DMS153 (cell line): ENCODE measurements at places on chromosomes 13 and 19.
A peak's percentile ranks its signal among the peaks of the same experiment; 100 is the strongest.

- DNase-seq: no peak
Measured at GRCh38 chr13:39895254-39895653, 239.8 kb downstream of the COG6 start.

- no peak for DNase-seq
Measured at GRCh38 chr13:81283062-81283461, 942.1 kb upstream of the SPRY2 start.

- DNase-seq: no peak
Measured at GRCh38 chr19:3585301-3586126, at the start of gene GIPC3. TSS of gene GIPC3 (plus strand) at chr19:3585478. CDS start at chr19:3585598, 120 bp downstream.

GRCh38 chr19:16113727-16114126 is 2.0 kb downstream of the RAB8A start:
- no peak for DNase-seq

GRCh38 chr13:111905609-111905945 is 161.4 kb upstream of the SOX1 start:
- DNase-seq: no peak

DNA sequence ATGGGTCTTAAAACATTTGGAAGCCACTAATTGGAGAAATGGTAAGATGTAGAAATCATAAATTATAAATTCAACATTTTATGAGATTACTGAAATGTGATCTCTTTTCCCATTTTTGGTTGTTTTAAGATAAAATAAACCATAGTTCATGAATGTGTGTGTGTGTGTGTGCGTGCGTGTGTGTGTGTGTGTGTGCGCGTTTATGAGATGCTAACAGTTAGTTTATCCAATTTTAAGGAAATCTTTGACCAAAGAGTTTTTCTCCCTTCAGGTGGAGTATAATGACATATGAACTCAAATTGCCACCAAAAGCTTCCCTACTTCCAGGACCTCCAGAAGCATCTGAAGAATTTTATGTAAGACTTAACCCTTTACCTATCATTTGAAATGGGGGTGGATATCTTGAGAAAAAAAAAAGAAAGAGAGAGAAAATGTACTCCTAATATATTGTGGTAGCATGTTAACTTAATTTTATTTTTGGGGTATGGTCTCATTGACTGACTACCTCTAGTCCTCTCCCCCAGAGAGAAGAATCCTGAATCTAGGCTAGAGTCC is 98.1 kb upstream of the AKAP11 start:
- DNase-seq: no peak

DNA sequence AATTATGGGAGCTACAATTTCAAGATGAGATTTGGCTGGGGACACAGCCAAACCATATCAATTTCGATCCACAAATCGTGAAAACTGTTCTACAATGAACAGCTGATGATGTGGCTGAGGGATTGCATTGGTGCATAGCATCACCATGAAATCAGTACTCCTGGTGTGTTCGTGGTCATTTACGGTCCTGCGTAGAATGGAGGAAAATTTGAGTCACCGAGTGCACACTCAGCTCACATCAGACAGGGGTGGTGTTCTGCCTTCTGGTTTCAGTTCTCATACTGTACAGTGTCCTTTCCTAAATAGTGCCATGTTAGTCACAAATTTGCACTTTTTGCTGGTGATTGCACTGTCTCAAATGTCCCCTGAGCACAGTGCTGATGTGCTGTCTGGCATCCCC is 39.2 kb downstream of the MYH14 start:
- DNase-seq: no peak

DNA sequence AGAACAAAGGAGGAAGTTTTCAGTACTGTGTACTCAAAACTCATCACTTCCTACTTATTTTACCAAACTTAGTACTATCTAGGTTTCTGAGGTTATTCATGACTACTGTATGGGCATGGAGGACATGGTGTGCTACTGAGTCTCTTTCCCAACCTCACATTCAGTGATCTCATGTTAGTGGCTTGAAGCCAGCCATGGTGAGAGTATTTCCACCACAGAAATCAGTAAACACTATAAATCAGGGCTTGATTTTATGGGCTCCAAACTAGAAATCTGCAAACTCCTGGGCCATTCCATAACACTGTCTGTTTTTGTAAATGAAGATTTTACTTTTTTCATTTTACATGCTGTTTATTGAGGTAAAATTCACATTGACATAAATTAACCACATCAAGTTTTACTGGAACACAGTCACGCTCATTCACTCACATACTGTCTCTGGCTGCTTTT is 19.7 kb downstream of the MED26 start:
- no peak for DNase-seq

- peak; percentile 30 for DNase-seq
Measured at GRCh38 chr13:107974409-107974808, 240.9 kb downstream of the LIG4 start.

GRCh38 chr19:9538183-9539058 is at the start of gene ZNF426:
TSS of gene ZNF426 (minus strand) at chr19:9538645. CDS start at chr19:9536232, 2,413 bp downstream.
- DNase-seq: peak; percentile 23

GRCh38 chr13:77751513-77752456 is 54.3 kb downstream of the SLAIN1 start:
- peak; percentile 43 for DNase-seq

- peak; percentile 47 for DNase-seq
Measured at GRCh38 chr19:13781547-13781946, 7.3 kb downstream of the C19orf53 start.

- DNase-seq: no peak
Measured at GRCh38 chr13:67841071-67841470, 610.9 kb upstream of the PCDH9 start.

DNA sequence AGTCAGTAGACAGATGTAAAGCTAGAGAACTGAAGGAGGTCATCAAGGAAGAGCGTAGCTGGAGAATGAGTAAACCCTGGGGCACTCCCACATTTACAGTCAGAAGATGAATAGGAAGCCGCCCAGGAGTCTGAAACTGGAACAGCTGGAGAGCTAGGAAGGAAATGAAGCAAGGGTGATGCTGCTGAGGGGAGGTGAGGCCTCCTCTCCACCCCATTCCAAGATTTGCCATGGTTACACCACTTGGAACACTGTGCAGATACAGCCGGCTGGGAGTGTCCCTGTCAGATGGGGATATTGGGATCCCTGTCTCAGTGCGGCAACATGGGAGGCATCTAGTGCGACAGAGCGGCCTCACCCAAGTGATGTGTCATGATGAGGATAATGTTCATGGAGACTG is 51.8 kb upstream of the GPI start:
- DNase-seq: no peak

DNA sequence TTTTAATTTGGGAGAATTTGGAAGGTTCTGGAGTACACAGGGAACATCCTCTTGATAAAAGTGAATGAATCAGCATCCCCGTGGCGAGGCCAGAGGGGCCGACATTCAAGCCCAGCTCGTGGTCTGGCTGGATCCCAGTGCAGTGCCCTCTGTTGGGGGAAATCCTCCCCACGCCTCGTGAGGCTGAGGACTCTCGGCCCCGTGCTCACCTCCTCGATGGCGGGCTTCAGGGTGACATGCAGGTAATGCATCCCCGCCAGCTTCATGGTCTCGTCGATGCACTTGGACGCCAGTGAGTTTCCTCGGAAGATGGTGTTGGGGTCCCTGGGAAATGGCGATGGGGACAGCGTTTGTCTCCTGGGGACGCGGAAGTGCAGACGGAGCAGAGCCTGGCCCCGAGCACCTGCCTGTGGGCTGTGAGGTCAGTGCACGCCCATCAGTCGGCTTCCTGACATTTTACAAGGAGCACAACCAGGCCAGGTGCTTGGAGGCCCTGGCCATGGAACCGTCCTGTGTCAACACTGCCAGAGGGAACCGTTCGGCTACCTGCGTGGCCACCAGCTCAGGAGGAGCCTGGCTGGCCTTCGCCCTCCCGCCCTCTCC is 43.3 kb upstream of the C13orf46 start:
- no peak for DNase-seq

DNA sequence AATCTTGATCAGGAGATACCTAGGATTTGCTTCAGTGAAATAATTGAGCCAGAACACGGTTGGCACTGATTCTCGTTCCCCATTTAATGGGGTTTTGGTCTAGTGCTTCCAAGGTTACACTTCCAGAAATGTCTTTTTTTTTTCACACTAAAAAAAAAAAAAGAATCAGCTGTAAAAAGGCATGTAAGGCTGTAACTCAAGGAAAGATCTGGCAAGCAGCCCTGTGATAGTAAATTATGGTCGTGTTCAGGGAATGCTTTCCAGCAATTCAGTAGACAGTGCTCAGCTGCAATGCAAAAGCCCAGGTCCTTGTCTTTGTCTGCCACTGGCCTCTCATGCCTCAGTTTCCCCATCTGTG is 27.2 kb upstream of the NDUFS7 start:
- DNase-seq: no peak

DNA sequence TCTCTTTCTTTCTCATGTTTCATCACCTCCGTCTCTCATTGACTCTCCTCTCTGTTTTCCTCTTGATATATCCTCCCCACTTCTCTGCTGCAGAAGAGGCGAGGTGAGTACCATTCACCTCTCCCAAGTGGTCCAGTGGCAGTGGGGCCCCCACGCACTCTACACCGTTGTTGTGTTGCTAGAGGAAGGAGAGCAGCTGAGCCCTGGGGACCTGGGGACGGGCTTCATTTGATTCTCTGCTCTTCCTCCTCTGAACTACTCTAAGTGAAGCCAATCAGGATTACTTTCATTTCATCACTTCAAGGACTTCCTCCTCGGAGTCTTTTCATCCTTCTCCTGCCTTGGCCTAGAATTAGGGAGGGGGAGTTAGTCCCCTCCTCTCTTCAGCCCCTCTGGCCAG is 64.6 kb downstream of the CCNE1 start:
- no peak for DNase-seq

- no peak for DNase-seq
Measured at GRCh38 chr13:73481886-73482445, 423.2 kb downstream of the KLF5 start.

- DNase-seq: no peak
Measured at GRCh38 chr13:84303035-84303434, 420.8 kb upstream of the SLITRK1 start.

- DNase-seq: no peak
Measured at GRCh38 chr19:40801426-40802299, 2.7 kb downstream of the EGLN2 start.

DNA sequence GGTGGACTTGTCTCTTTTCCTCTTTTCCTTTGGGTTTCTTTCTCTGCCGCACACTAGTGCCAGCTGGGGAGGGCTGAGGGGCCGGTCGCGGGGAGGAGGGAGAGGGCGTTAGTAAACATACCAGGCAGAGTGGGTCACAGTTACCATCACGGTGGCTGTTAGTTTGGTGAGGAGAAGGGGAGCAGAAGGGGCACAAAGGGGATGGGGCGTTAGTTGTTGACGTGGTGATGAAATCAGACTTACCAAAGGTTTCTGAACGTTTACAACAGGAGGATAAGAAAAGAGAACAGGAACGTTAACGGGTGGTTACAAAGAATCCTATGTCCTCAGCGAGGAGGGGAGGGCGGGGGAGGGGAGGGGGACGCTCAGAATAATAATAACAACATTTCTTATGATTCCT is 77.9 kb downstream of the PTPRS start:
- DNase-seq: no peak

DNA sequence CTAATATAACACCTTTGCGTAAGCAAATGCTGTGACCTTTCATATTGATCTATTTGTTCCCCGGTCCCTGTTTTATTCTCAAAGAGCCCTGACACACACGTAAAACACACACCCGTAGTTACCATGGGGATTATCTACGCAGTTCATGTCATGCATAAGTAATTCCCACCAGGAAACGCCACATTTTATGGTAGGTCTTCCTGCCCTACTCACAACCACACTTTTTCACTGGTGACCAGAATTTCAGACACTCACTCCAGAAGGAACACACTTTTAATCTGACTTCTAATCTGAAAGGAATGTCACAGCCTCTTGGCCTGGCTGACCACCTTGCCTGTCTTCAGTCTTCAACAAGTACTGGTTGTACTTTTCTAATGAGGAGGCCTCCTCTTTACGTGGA is 46.8 kb downstream of the SLC7A1 start:
- DNase-seq: no peak

DNA sequence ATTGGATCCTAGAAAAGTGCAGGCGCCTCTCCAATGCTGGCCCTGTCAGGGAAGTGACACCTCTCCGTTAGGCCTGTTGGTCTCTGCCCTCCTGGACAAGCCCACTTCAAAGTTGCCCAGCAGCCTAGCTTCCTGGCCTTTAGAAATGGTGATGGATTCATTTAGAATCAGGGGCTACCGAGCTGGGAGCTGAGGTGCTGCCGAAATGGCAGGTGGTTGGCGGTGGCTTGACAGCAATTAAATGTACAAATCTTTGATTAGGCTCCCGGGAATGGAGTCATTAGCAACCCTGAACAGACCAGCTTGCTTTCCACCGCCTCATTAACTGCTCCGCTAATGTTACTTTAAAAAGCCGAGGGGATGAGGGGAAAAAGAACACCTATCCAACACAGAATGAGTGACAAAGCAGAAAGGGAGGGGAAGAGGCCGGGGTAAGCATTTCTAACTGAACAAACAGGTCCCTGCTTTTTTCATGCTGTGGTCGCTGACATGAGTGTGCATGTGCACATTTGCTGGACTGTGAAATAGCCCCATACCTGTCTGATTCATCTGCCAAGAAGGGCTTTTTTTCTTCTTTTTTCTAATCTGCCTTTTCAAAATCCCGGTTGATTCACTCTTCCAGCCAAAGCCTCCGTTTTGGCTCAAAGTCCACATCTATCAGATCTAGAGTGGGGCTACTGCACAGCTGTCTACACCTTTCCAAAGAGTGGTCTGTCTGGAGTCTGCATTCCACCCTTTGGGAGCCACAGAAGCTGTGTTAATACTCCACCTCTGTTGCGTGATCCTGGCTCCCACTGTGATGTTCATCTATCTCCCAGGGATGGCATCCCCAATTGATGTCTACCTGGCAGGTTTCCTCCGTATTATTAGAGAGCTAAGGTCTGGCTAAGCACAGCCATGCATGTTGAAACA is 431.9 kb downstream of the COG6 start:
- DNase-seq: no peak

- no peak for DNase-seq
Measured at GRCh38 chr13:78121001-78121400, 202.4 kb upstream of the EDNRB start.

- DNase-seq: no peak
Measured at GRCh38 chr19:1229056-1229923, 8.5 kb downstream of the CBARP start.

DNA sequence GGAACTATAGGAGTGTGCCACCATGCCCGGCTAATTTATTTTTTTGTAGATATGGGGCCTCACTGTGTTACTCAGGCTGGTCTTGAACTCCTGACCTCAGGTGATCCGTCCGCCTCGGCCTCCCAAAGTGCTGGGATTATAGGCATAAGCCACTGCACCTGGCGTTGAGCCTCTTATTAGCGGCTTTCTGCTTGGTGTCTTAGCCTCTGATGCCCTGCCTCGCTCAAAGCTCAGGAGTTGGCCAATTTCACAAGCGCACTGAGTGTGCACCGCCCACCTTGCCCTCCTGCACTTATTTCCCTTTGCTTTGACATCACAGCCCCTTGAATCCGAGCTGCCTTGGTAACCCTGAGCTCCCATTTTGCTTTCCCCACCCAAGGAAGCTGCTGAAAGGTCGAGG is 10.1 kb downstream of the YIPF2 start:
- no peak for DNase-seq

DNA sequence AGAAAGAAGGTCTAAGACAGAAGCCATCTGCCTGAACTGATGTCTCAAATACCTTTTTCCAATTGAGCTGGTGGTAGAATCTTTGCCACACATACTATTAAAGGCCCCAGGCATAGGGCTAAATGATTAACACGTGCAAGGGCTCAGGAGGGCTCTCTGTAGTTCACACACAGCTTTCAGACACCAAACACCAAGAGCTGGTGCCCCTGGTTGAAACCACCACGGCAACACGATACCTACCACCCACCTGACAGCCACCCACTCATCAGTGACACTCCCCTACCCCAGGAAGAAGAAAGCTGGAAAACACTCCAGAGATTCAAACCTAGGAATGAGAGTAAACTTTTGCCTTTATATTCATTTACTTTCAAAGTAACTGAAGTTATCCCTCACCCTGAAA is 26.8 kb downstream of the IRS2 start:
- DNase-seq: no peak
